ENCODE measurements at places on chromosomes 4 and X. TPM values are rescaled to one million over a fixed set of nuclear protein-coding genes. Genes with fewer than 3 reads are reported as not detected.

- DNase-seq = peak; percentile 78
Observed at GRCh38 chr4:7155590-7156071, 36.7 kb upstream of the SORCS2 start.

DNA sequence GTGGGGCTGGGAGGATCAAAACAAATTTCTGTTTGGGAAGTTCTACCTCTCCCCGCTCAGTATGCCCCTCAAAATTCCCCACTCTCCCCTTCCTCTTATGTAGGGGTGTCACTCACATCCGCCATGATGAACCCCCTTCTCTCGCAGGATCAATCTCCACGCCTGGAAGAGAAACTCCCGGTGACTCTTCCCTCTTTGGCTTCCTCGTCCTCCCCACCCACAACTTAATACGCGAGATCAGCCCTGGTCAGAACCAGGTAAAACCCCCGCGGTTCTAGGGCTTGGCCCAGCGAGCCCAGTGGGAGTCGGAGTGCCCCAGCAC is 427 bp downstream of the LAMTOR3 start:
- DNase-seq = no peak

Gene TLR6
- 0.17 TPM for polyA plus RNA-seq

- peak; percentile 19 for DNase-seq
Observed at GRCh38 chrX:93585661-93586060, 87.7 kb downstream of the NAP1L3 start.

DNA sequence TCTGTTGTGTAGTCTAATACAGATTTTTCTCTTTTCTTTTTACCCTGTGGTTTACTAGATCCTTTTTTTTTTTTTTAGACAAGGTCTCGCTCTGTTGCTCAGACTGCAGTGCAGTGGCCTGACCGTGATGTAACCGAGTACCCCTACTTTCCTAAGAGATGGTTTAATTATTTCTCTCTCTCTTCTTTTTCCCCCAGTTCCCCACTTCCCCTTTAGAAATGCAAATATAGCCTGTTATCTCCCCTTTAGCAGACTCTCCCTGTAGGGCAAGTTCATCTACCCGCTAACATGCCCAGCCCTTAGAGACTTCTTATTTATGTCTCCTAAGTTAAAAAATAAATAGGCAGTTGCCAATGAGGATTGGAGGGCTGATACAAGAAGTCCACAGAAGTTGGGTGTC is 4.5 kb downstream of the SNX25 start:
- DNase-seq = no peak

Gene PDE5A
- polyA plus RNA-seq = 1.4 TPM

Gene UCP1
- not detected for polyA plus RNA-seq

GRCh38 chr4:142201041-142201440 is 564.7 kb downstream of the IL15 start:
- no peak for DNase-seq

GRCh38 chrX:7512845-7513244 is 330.1 kb upstream of the VCX start:
- no peak for DNase-seq

- DNase-seq = peak; percentile 44
Observed at GRCh38 chr4:128707864-128708263, 101.6 kb upstream of the JADE1 start.

Gene NOX1
- not detected for polyA plus RNA-seq

DNA sequence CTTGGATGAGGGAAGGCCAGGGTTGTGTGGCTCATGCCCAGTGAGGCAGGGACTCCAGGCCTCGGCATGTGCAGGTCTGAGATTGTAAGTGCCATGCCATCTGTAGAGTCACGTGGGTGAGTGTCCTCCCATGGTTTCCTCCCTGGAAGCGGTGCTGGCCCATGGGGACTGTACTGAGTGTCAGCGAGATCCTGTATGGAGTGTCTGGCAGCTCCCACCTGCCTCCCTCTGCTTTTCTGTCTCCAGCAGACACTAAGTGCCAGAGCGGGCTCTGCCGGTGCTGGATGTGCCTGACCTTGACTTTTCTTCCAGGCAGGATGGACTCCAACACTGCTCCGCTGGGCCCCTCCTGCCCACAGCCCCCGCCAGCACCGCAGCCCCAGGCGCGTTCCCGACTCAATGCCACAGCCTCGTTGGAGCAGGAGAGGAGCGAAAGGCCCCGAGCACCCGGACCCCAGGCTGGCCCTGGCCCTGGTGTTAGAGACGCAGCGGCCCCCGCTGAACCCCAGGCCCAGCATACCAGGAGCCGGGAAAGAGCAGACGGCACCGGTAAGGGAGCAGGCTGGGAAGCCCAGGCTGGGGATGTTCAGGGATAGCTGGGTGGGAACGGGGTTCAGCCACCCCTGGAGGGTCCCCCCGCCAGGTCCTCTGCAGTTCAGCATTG is 7.6 kb downstream of the WFS1 start:
- DNase-seq = no peak

Gene TMEM31
- polyA plus RNA-seq = not detected

DNA sequence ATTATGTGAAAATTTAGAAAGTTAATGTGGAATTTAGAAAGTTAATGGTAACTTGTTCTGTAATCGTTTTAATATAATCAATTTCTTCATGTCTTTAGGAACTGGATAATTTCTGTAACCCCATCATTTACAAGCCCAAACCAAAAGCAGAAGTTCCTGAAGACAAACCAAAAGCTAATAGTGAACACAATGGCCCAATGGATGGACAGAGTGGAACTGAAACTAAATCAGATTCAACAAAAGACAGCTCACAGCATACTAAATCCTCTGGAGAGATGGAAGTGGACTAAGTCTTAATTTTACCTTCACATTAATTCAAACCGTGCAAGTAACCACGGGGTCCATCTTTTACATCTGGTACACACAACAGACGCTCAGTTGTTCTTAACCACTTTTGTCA is 48.1 kb upstream of the PLK4 start:
- DNase-seq = no peak

Gene GRIA2
- polyA plus RNA-seq = not detected

GRCh38 chrX:38458071-38458470 is 103.3 kb upstream of the TSPAN7 start:
- DNase-seq = peak; percentile 1

- no peak for DNase-seq
Observed at GRCh38 chr4:141530627-141531026, 105.8 kb upstream of the IL15 start.

- peak; percentile 64 for DNase-seq
Observed at GRCh38 chr4:33063241-33063640, 2343.1 kb downstream of the PCDH7 start.

DNA sequence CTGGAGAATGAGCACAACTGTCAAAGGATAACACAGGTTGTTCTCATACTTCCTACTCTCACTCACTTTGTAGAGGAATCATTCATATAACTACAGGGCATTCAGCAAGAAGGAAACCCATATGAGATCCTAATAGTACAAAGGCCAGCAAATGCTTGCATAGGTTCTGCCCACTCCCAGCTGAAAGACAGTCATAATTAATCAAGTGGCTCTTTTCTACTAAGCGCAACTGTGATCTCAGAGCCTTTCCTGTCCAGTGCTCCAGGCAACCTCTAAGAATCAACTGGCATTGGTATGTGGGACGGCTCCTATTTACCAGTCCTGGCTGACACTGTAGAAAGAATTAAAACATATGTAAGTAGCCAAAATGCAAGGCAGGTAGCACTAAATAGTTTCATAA is 18.9 kb upstream of the MND1 start:
- DNase-seq = no peak

GRCh38 chrX:71100581-71101505 is 5.2 kb downstream of the FOXO4 start:
- DNase-seq = no peak

Gene GNRHR
- polyA plus RNA-seq = not detected

- no peak for DNase-seq
Observed at GRCh38 chrX:123324625-123325024, 140.5 kb downstream of the GRIA3 start.

GRCh38 chrX:118990512-118991227 is 16.3 kb downstream of the LONRF3 start:
- no peak for DNase-seq

DNA sequence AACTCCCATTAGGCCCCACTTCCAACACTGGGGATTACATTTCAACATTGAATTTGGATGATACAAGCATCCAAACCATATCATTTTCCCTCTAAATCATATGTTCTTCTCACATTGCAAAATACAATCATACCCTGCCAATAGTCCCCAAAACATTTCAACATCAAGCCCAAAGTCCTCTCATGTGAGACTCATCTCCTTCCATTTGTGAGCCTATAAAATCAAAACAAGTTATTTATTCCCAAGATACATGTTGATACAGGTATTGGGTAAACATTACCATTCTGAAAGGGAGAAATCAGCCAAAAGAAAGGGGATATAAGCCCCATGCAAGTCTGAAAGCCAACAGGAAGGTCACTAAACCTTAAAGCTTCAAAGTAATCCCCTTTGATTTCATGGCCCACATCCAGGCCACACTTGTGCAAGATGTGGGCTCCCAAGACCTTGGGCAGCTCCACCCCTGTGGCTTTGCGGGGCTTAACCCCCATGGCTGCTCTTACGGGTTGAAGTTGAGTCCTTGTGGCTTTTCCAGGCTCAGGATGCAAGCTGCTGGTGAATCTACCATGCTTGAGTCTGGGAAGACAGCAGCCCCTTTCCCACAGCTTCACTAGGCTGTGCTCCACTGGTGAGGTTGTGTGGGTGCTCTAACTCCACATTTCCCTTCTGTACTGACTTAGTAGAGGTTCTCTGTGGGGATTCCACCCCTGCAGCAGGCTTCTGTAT is 40.6 kb upstream of the SERTM2 start:
- DNase-seq = no peak

GRCh38 chrX:107721318-107721717 is 54.3 kb downstream of the TSC22D3 start:
- DNase-seq = no peak

- no peak for DNase-seq
Observed at GRCh38 chrX:109880629-109881028, 122.3 kb upstream of the TMEM164 start.

- peak; percentile 82 for DNase-seq
Observed at GRCh38 chrX:45622538-45622937, 421.9 kb upstream of the DIPK2B start.

- no peak for DNase-seq
Observed at GRCh38 chr4:27358269-27358668, 497.6 kb downstream of the STIM2 start.

Gene ANXA10
- polyA plus RNA-seq = not detected

Gene ADAMTS3
- 0.09 TPM for polyA plus RNA-seq

- no peak for DNase-seq
Observed at GRCh38 chr4:186932196-186932595, 208.5 kb upstream of the FAT1 start.

DNA sequence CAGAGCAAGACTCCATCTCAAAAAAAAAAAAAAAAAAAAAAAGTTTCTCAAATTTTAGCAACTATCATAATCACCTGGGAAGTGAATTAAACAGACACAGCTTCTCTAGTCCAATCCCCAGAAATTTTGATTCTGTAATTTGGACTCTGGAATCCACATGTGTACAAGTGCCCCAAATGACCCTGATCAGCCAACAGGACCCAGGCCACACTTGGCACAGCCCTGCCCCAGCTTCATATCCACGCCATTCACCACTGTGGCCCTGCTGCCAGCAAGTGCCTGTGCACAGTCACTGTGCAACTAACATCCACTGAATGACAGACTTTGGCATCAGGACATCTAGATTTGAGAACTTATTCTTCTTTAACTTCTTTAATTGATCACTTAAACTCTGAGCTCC is 14.1 kb upstream of the CXCL13 start:
- no peak for DNase-seq

GRCh38 chr4:39682138-39682537 is 15.8 kb upstream of the UBE2K start:
- no peak for DNase-seq

GRCh38 chr4:77269505-77269904 is 112.5 kb downstream of the CCNG2 start:
- peak; percentile 20 for DNase-seq

GRCh38 chr4:152308951-152309350 is 226.9 kb downstream of the FBXW7 start:
- DNase-seq = no peak

DNA sequence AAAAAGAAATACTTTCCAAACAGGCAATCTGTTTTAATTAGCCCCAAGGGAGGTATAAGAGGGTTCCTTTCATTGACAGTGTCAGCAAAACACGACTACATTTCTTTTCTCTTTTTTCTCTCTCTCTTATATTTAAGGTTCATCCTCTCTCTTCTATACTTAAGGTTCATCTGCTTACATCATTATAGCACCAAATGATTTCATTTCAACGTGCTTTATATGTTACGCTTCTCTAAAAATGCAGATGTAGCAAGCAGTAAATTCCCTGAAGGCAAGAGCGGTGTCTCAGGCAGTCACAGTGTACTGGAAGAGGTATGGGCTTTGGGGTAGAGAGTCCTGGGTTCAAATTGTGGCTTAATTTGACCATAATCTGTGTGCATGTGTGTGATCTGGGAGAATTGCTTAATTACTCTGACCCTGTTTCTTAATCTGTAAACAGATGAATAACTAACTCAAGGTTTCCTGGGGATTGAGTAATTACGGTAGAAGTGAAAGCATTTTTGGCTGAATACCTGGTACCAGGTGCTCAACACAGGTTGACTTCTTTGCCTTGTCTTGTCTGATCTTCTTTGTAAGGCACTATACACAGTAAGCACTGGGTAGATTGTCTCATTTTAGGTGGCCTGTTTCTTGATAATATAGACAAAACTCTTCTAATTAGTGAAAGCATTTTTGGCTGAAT is 180.8 kb downstream of the SPRY1 start:
- DNase-seq = no peak

GRCh38 chrX:152892499-152892898 is 5.4 kb upstream of the ZNF185 start:
- no peak for DNase-seq

DNA sequence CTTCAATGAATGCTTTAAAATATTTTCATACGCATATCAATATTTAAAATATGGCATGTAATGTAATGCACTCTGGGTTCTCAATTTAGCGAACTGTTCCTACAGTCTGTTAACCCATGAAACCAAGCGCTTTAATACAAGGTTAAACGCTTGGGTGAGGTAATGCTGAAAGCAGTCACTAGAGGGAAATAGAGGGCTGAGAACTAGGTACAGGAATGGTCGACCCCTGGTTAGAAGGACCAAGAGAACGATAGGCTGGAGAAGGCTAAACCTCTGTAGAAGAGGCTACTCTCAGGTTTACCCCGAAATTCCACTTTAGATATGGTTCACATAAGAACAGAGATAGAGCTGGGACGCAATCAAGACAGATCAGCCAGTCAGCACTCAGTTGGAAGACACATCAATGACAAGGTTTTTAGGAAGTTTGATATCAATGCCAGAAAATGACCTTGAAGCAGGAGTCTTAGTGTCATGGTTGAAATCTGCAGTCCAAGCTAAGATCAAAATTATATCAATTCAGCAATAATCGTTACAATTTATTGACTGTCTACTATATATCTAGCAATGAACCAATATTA is 26.9 kb downstream of the ARSJ start:
- DNase-seq = no peak

DNA sequence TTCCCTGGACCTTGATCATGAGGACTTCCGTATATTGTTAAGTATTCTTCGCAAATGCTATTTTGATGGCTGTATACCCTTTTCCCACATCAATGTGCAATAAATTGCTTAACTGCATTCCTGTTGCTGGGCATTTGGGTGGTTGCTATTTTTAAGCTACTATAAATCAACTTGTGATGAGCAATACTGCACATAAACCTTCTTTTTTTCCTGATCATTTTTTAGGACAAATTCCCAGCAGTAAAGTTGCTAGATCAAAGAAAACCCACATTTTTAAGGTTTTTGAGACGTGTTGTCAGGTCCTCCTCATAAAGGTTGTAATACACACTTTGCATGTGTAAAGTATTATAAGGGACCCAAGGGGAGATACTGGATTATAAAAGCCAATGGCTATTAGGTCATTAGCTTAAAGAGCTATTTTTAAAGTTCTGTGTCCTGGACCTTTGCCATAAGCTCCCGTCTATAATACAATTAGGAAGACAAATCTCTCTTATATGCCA is 35.6 kb downstream of the LIMCH1 start:
- no peak for DNase-seq

All from foreskin keratinocyte (primary cell).